ENCODE measurements at places on chromosomes 2 and 18. TPM values are rescaled to one million over a fixed set of nuclear protein-coding genes. Genes with fewer than 3 reads are reported as not detected.

DNA sequence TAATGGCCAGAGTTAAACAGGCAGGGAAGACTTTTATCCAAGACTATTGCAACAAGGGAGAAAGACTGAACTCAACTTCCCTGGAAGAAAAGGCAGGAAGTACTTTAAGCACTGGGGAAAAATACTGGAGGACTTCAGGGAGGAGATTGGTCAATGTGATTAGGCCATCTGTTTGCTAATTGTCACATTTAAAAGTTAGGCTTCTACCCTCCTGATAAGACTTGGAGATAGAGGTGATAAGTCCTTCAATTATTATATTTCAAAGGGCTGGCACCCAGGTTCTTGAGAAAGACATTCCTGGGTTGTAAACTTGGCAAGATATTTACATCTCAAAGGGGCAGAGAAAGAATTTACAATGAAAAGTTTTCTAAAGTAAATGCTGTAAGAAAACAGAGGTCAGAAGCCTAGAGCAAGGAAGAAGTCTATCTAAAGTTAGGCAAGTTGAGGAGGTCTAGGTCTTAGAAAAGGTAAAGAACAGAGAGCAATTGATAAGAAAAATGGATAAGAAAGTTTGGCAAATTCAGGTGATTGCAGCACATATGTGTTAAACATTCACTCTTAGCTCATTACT, 48.4 kb downstream of the DTNA start:
- H3K27ac ChIP-seq, result no peak overlapping the region
- peaks cover 7% of the 10 kb centered on the region for H3K27me3 ChIP-seq
- H3K4me1 ChIP-seq, result no peaks in the 10 kb centered on the region

DNA sequence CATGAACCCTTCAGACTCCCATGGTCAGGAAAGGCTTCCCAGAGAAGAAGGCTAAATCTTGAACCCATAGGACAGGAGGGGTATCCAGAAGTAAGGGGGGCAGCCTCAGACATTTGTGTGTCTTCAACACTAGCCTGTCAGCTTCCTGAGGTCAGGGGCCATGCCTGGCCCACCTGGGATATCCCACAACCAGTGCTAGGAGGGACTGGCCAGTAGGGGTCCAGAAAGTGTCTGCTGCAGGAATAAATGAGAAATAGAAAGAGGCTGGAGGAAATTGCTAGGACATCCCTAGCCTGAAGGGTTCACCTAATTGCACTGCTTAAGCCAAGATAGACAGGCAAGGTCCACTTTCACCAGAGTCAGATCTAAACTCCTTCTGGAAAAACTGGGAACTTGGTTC, 799.6 kb upstream of the ID2 start:
- no peak overlapping the region for H3K27ac ChIP-seq
- no peaks in the 10 kb centered on the region for H3K27me3 ChIP-seq
- no peaks in the 10 kb centered on the region for H3K4me1 ChIP-seq
- no peaks in the 10 kb centered on the region for H3K36me3 ChIP-seq
- no peak for DNase-seq
- no peak overlapping the region for H3K4me3 ChIP-seq

- no peak overlapping the region for H3K27ac ChIP-seq
- DNase-seq, result no peak
- no peaks in the 10 kb centered on the region for H3K4me1 ChIP-seq
- no peaks in the 10 kb centered on the region for H3K36me3 ChIP-seq
- no peak overlapping the region for H3K4me3 ChIP-seq
Measured at GRCh38 chr2:63218800-63219526, 168.3 kb downstream of the OTX1 start.

- H3K27ac ChIP-seq, result no peak overlapping the region
- DNase-seq, result no peak
- H3K27me3 ChIP-seq, result no peaks in the 10 kb centered on the region
- no peaks in the 10 kb centered on the region for H3K4me1 ChIP-seq
Measured at GRCh38 chr2:137769406-137769805, 194.9 kb upstream of the HNMT start.

- no peak for DNase-seq
- peak overlapping the region; percentile 46 for H3K27ac ChIP-seq
- H3K36me3 ChIP-seq, result no peaks in the 10 kb centered on the region
- H3K27me3 ChIP-seq, result no peaks in the 10 kb centered on the region
Measured at GRCh38 chr2:28980368-28981015, 606 bp upstream of the TOGARAM2 start.

- no peak overlapping the region for H3K4me3 ChIP-seq
- peaks cover 20% of the 10 kb centered on the region for H3K36me3 ChIP-seq
- no peak for DNase-seq
- H3K27ac ChIP-seq, result no peak overlapping the region
Measured at GRCh38 chr2:168137510-168138180, 109.8 kb downstream of the STK39 start.

DNA sequence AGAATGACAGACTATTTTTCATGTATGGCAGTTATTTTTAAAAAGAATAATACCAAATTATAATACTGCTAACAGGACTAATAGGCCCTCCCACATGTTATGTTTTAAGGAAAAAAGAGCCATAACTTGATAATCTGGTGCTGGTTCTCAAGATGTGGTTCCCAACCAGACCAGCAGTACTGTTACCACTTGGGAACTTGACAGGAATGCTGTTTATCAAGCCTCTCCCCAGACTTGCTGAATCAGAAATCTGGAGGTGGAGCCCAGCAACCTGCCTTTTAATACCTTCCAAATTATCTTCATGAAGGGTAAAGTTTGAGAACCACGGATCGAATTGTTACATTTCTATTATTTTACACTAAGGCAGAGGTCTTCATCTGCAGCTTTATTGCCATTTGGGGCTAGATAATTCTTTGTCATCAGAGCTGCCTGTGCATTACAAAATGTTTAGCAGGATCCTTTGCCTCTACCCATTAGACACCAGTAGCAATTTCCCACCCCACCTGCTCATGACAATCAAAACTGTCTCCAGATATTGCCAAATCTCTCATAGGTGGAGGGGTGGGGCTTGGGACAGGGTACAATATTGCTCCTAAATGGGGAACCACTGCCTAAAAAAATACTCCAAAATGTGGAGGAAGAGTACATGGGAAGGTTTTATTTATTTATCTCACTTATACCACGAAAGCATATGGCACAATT, 629.6 kb downstream of the ARHGAP15 start:
- H3K27me3 ChIP-seq, result no peaks in the 10 kb centered on the region
- H3K27ac ChIP-seq, result no peak overlapping the region
- H3K36me3 ChIP-seq, result peaks cover under 1% of the 10 kb centered on the region
- H3K4me1 ChIP-seq, result no peaks in the 10 kb centered on the region

- no peaks in the 10 kb centered on the region for H3K4me1 ChIP-seq
- DNase-seq, result no peak
- no peak overlapping the region for H3K27ac ChIP-seq
- no peaks in the 10 kb centered on the region for H3K36me3 ChIP-seq
- peaks cover 24% of the 10 kb centered on the region for H3K27me3 ChIP-seq
Measured at GRCh38 chr2:175359710-175360109, 178.2 kb upstream of the ATP5MC3 start.

DNA sequence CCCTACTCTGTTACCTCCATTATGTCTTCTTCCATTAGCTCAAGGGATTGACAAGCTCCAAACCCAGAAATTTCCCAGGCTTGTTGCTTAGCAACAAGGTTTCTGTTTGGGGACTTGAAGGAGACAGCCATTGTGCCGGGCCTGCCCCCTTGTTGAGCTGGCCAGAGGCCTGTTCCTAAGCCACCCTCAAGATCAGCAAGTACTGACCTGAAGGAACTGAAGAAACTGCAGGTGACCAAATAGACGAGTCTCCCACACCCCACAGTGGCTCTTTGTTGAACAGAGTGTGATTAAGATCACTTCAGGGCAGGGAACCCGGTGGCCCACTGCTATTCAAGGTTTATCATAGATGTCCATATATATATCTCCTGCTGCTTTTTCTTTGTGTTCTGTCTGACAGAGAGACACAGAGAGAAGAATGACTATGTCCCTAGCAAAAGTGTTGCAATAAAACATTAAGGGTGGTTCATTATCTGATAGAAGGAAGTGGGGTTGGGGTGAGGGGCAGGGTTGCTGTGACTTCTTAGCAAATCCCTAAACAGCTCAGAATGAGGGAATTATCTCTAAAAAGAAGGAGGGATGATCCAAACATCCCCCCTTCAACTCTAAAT, 69.2 kb downstream of the RNF144A start:
- no peak overlapping the region for H3K4me3 ChIP-seq
- H3K36me3 ChIP-seq, result peaks cover 51% of the 10 kb centered on the region
- no peak overlapping the region for H3K27ac ChIP-seq
- DNase-seq, result no peak
- H3K4me1 ChIP-seq, result peaks cover 6% of the 10 kb centered on the region

GRCh38 chr2:30869988-30870387, 62.7 kb upstream of the CAPN13 start:
- no peak overlapping the region for H3K27ac ChIP-seq
- peaks cover 14% of the 10 kb centered on the region for H3K4me1 ChIP-seq

- no peak overlapping the region for H3K4me3 ChIP-seq
- DNase-seq, result no peak
- peaks cover 10% of the 10 kb centered on the region for H3K4me1 ChIP-seq
- H3K27me3 ChIP-seq, result peaks cover 26% of the 10 kb centered on the region
- H3K27ac ChIP-seq, result no peak overlapping the region
- H3K36me3 ChIP-seq, result no peaks in the 10 kb centered on the region
Measured at GRCh38 chr2:240648155-240648649, 22.9 kb downstream of the GPR35 start.

DNA sequence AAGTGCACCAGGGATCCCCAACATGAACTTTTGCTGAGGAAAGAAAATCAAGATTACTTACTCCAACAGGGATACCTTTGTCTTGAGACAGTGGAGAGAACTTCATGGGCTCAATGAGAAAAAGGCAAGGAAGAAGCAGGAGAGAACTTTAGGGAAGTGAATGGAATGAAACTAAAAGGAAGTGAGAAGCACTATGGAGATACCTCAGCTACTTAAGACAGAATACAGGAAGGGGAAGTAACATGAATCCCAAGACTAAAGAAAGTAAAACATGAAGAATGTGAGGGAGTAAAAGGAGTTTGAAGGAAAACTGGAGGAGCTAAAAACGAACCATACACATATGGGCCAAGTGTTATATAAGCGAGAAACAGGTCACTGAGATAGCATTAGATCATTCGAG, 32.4 kb upstream of the ACTR3 start:
- no peak for DNase-seq
- no peak overlapping the region for H3K4me3 ChIP-seq
- no peak overlapping the region for H3K27ac ChIP-seq
- no peaks in the 10 kb centered on the region for H3K27me3 ChIP-seq

DNA sequence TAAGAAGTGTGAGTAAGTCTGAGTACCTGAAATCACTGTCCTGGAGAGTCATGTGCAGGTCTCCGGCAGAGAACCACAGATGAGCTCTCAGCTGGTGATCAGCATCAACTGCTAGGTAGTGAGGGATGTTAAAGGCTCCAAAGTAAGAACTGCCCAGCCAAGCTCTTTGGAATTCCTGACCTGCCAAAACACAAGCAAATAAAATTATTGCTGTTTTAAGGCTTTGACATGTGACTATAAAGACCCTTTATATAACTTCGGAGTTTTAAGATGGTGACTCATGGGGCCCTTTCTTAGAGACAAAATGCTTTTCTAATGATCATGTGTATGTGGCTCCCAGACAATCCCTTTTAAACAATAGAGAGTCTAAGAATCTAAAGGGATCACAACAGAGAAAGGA, 855.7 kb downstream of the TRIB2 start:
- DNase-seq, result no peak
- H3K4me3 ChIP-seq, result no peak overlapping the region
- no peak overlapping the region for H3K27ac ChIP-seq
- no peaks in the 10 kb centered on the region for H3K27me3 ChIP-seq
- no peaks in the 10 kb centered on the region for H3K36me3 ChIP-seq

DNA sequence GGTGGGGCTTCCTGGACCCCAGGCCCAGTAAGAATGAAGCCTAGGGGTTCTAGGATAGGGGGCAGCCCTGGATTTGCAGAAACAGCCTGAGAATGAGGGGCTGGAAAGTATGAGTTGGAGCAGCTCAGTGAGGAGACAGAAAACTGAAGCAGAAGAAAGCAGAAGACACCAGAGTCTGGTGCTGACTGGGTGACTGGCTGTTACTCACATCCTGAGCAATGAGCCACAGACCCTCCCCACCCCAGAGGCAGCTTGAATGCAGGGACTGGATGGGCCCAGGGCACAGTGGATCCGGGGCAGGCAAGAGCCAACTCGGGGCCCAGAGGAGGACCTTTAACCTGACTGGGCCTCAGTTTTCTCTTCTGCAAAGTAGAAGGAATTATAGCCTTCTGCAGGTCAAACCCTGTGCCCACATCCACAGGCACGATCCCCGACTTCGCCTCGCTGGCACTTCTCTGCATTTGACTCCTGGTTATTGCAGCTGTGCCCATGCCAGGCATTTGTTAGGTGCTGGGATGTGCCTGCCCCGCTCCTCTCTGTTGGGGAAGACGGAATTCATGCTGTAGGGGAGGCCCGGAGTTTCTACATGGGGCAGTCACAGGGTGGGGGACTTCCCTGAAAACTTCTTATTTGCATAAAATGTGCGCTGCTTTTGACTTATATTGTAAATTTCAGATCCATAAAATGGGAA, 8.5 kb downstream of the STEAP3 start:
- no peak overlapping the region for H3K4me3 ChIP-seq
- H3K27ac ChIP-seq, result no peak overlapping the region
- H3K4me1 ChIP-seq, result no peaks in the 10 kb centered on the region
- no peaks in the 10 kb centered on the region for H3K27me3 ChIP-seq
- no peaks in the 10 kb centered on the region for H3K36me3 ChIP-seq

GRCh38 chr18:48622911-48623431, 84.1 kb downstream of the CTIF start:
- no peak for DNase-seq
- H3K4me3 ChIP-seq, result no peak overlapping the region
- H3K27me3 ChIP-seq, result no peaks in the 10 kb centered on the region
- no peaks in the 10 kb centered on the region for H3K4me1 ChIP-seq

DNA sequence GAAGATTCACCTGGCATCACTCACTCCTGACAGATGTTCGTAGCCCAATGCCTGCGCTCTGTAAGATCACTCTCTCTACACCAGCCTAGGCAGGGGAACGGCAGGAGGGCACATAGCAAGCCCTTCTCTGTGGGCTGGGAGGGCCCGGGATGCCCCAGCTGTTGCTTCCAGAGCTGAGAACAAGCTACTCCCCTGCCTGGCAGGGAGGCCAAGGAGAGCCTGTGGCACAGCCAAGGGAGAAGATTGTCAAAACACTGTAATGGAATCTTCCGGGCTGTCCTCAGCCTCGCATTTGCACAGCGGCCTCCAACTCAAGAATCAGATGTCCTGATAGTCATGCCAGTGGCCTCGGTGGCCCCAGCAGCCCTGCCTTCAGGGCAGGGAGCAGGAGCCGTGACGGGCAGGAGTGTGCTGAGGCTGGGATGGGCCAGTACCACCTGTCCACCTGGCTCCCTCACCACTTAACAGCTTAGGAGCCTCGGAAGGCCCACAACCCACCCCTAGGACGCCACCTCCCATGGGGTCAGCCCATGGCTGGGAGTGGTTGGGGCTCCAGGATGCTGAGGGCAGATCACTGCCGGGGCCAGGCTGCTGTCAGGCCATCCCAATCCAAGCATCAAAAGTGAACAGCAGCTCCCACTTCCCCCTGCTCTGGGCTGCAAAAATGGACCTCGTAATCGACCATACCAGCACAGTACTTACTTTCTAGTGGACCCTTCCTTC, 21.9 kb upstream of the SLC35F6 start:
- no peak overlapping the region for H3K4me3 ChIP-seq
- no peaks in the 10 kb centered on the region for H3K27me3 ChIP-seq
- H3K27ac ChIP-seq, result no peak overlapping the region
- no peaks in the 10 kb centered on the region for H3K36me3 ChIP-seq

GRCh38 chr18:5962362-5962761, 67.0 kb upstream of the TMEM200C start:
- H3K27ac ChIP-seq, result no peak overlapping the region
- H3K4me1 ChIP-seq, result peaks cover 8% of the 10 kb centered on the region
- DNase-seq, result no peak
- no peak overlapping the region for H3K4me3 ChIP-seq
- H3K27me3 ChIP-seq, result no peaks in the 10 kb centered on the region
- no peaks in the 10 kb centered on the region for H3K36me3 ChIP-seq

FAM124B gene
- 0.73 TPM for total RNA-seq

UCN gene
- total RNA-seq, result 2.3 TPM

EMILIN1 gene
- 0.56 TPM for total RNA-seq

GBX2 gene
- total RNA-seq, result not detected

LIPG gene
- total RNA-seq, result not detected
